ENCODE measurements at places on chromosomes 12 and 14. TPM values are rescaled to one million over a fixed set of nuclear protein-coding genes. Genes with fewer than 3 reads are reported as not detected.

The CLEC9A gene
- total RNA-seq, result not detected

The PRICKLE1 gene
- total RNA-seq, result 0.68 TPM

The CMKLR1 gene
- total RNA-seq, result 0.05 TPM

The NRIP2 gene
- total RNA-seq, result not detected

The RD3L gene
- not detected for total RNA-seq

The SLC22A17 gene
- 6.6 TPM for total RNA-seq

The NTN4 gene
- 47.0 TPM for total RNA-seq

The TEX52 gene
- total RNA-seq, result not detected

The CDCA3 gene
- 77.4 TPM for total RNA-seq

The SDR9C7 gene
- not detected for total RNA-seq

The NEUROD4 gene
- total RNA-seq, result not detected

The SPTB gene
- 2.5 TPM for total RNA-seq

The ASB2 gene
- total RNA-seq, result 0.67 TPM

The ZBTB25 gene
- 5.5 TPM for total RNA-seq

The NFKBIA gene
- 173 TPM for total RNA-seq

The AICDA gene
- 0.13 TPM for total RNA-seq

The KLHL33 gene
- total RNA-seq, result not detected

The ST8SIA1 gene
- not detected for total RNA-seq

The GLT8D2 gene
- total RNA-seq, result 0.25 TPM

The FAM222A gene
- 5.1 TPM for total RNA-seq

The LRP1-AS gene
- total RNA-seq, result not detected
